ENCODE measurements at places on chromosomes 1 and 21.

DNA sequence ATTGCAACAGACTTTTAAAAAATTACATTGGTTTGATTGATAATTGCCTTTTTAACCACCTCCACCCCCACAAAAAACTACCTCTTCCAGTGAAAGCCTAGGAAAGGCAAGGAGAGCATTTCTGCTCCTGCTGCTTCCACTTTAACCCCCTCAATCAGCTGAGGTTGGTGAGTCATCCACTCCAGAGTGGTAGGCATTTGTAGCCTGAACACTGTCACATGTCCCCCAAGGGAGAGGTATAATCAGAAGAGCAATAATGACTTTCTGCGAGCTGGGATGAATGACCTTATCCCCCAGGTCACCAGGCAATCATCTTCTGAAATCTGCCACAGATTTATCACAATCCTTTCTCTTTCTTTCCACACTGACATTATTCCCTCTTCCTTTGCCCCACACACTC is 126.6 kb upstream of the CAMK1G start:
- DNase-seq, result no peak

- DNase-seq, result no peak
Observed at GRCh38 chr1:94582565-94582964, 41.0 kb upstream of the F3 start.

DNA sequence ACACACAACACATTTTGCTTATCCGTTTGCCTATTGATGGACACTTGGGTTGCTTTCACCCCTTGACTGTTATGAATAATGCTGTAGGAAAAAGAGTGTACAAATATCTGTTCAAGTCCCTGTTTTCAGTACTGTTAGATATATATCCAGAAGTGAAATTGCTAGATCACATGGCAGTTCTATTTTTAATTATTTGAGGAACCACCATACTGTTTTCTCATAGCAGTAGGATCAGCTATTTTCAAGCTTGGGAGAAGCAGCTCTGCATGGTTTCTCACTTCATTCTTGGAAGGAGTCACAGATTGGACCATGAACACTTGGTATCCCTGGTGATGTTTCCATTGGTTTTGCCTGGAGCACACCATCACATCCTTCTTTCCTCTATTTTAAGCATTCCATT is 114.4 kb upstream of the ZP4 start:
- DNase-seq, result no peak

- peak; percentile 32 for DNase-seq
Observed at GRCh38 chr1:228735871-228736586, 750 bp downstream of the RHOU start.

- no peak for DNase-seq
Observed at GRCh38 chr1:234583755-234584419, 26.1 kb downstream of the IRF2BP2 start.

DNA sequence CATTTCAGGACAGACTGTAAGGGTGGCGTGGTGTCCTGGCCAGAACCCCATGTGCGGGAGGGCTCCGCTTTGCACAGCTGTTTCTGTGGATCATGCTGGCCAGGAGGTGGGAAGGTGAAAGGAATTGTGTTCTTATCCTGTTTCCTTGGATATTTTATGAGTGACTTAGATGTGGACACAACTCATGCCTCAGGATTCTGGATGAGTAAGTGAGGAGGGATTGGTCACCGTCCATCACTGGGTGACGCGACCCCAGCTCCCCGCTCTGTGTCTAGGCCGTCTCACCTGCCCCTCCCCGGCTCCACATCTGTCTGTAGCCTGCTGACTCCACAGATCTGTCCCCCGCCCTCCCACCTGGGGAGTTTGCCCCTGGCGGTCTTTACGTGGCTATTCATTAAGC is 48.8 kb downstream of the PIK3CD start:
- peak; percentile 93 for DNase-seq

- no peak for DNase-seq
Observed at GRCh38 chr1:152679459-152679858, 4.4 kb downstream of the LCE2C start.

GRCh38 chr1:168467452-168467851 is 76.3 kb downstream of the XCL2 start:
- DNase-seq, result no peak

DNA sequence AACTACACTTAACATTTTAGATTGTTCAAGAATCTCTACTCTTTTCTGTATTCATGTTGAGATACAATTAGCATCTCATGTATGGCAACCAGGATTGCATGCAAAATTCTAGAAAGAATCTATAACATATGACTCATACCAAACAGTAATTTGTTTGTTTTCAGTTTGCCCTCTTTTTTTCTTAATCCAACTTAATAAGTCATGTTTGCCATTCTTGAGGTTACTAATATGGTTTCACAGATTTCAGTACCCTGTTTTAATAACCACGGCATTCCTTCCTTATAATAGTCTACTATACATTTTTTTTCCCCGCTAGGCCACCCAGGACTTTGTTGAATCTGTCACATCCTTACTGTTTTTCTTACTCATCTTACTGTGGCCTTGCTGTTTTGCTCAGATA is 140.8 kb downstream of the FMN2 start:
- DNase-seq, result peak; percentile 50

- DNase-seq, result no peak
Observed at GRCh38 chr1:9889411-9889810, 20.7 kb downstream of the CTNNBIP1 start.

- no peak for DNase-seq
Observed at GRCh38 chr21:35282944-35283343, 233.8 kb upstream of the RUNX1 start.

DNA sequence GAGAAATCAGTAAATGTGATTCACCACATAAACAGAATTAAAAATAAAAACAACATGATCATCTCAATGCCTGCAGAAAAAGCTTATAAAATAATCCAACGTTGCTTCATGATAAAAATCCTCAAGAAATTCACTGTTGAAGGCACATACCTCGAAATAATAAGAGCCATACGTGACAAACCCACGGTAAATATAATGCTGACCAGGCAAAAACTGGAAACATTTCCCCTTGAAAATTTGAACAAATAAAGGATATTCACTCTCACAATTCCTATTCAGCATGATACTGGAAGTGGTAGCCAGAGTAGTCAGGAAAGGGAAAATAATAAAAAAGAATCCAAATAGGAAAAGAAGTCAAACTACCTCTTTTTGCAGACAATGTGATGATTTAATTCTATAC is 148.8 kb downstream of the BRINP3 start:
- DNase-seq, result no peak

- DNase-seq, result no peak
Observed at GRCh38 chr1:198340139-198340538, 183.3 kb downstream of the NEK7 start.

DNA sequence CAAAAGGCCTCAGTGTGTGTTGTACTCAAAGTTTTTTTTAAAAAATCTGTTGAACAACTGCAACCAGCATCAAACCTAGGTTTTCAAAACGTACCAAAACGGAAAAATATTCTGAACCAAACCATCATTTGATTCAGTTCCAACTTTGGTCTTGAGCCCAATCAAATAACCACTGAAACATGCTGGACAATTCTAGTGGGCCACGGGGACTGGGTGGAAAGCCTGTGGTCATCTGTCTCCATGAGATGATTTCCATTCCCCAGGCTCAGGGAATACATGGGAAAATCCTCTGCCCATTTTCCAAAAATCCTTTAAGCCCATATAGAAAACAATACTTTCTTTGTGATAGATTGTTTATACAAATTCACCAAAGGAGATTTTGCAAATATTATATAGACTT is 22.5 kb downstream of the ITPKB start:
- no peak for DNase-seq

- DNase-seq, result no peak
Observed at GRCh38 chr1:165420655-165421054, 24.3 kb downstream of the RXRG start.

GRCh38 chr1:44568128-44568900 is 106.0 kb downstream of the TMEM53 start:
- no peak for DNase-seq

DNA sequence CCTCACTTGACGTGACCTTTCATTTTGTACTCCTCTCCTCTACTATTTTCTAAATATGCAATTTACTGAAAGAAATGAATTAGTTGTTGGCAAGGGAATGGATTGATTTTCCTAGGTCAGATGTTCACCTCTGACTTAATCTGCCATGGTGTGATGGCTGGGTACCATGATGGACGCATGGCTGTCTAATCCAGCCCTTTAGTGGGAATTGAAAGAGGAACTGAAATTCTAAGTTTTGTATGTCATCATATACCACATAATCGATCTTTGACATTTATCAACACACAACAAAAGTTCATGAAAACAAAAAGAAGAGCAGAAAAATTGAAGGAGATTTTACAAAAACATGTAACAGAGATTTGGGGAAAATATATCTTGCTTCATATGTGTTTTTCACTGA is 331.3 kb upstream of the SNX7 start:
- DNase-seq, result no peak

GRCh38 chr1:166221316-166221715 is 54.5 kb upstream of the FAM78B start:
- no peak for DNase-seq

DNA sequence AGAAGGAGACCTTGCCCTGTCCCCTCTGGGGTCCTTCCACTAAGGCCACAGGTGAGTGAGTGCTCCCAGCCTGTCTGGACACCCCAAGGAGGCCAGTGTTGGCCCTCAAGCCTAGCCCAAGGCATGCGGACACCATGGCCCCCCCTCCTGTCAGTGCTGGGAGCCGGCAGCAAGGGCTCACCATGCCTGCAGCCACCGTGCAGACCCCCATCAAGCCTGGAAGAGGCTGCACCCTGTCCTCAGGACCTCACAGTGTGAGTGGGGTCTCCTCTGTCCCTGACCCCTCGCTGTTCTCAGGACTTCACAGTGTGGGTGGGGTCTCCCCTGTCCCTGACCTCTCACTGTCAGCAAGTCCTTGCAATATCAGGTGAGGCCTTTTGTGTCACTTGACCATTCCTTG is 33.2 kb upstream of the PRSS38 start:
- DNase-seq, result no peak

DNA sequence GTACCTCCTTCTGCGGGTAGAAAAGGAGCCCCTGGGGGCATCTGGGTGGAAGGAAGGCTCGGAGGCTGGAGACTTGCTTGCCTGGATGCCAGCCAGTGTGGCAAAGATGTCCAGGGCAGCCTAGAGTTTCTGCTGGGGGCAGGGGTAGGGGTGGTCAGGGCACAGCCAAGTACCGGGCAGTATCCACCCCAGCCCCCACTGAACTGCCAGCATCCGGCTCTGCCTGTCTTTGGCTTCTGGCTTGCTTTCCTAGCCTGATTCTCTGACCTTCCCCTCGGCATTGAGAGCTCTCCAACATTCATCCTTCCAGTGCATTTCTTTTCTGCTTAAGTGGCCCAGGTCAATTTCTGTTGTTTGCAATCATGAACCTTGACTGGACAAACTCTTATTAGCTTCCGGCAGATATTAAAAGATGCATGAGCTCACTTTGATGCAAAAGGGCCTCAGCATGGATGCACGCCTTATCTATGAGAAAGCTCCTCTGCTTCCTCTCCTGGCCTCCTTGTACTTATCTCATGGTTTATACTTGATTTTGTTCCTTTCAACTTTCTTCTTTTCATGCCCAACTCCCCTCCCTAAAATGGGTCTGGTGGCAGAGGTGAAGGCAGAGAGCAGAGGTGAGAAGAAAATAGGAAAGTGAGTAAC is 116.9 kb downstream of the HLCS start:
- no peak for DNase-seq

DNA sequence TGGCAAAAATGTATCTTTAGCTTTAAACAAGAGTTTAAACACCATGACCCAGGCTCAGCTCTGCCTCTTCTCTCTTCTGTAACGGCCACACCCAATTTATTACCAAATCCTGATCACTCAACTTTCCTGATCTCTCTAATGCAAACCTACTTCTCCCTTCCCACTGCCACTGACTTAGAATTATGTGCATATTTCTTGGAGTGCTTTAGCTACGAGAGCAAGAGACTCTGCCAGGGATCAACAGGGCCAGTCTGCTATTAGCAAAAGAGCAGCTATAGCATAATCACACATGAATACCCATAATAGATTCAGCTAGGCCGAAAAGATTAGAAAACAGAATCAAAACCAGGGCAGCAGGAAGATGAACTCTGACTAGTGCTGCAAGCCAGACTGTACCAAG is 215.5 kb downstream of the MRPL39 start:
- no peak for DNase-seq

GRCh38 chr1:42037586-42037985 is 115.6 kb upstream of the GUCA2B start:
- no peak for DNase-seq

GRCh38 chr1:154499446-154499845 is 2.6 kb upstream of the TDRD10 start:
- DNase-seq, result no peak

DNA sequence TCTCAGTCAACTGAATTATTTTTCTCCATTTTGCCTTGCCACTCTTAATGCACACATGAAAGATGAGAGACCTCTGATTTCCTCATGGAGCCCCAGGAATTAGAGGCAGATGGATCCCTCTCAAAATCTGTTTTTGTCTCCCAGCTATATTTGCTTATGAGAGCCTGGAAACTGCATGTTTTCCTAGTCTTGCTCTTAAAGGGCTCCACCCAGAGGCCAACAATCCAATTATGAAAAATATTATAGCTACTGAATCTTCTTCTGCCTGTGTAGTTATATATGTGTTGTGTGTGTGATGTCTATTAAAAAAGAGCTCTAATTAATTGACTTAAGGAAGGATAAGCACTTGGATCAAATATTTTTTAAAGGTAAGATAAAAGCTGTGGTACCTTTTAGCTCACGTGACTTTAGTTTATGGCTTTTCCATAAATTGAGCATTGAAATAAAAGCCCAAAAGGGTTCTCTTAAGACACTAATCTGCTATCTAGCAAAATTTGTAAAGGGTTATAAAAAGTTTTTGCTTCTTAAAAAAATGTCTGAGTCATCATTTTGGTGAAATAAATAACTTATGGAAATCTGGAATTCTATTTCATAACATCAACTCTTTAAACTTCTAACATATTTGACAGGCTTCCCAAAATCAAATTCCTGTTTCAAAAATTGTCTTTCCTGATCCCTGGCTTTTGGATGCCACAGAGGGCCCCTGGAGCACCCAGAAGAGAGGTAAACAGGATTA is 31.2 kb upstream of the TSPEAR start:
- DNase-seq, result peak; percentile 14

DNA sequence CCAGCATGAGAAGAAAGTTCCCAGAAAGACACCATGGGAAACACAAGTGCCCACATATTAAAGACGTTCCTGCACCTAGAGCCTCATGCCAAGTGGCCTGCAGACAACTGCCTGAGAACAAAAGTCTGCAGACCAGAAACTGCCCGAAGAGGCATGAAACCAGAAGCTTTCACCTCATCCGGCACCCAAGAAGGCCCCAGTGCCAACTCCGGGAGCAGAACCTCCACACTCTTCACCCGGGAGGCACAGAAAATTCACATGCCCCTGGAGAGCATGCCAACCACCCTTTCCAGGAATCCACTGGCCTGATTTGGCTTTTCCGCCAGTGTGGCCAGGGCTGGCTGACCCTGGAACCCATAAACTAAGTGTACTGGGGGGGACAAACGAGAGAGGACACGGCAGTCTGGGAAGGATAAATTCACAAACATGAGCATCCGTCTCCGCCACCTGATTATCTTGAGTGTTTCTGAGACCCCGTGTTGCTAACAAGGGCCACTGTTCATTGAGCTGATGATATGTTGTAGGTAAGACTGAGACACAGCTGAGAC is 6.8 kb downstream of the TFF2 start:
- no peak for DNase-seq

- peak; percentile 39 for DNase-seq
Observed at GRCh38 chr1:174789399-174789798, 210.3 kb upstream of the CACYBP start.

- no peak for DNase-seq
Observed at GRCh38 chr1:54463259-54464030, 57.3 kb upstream of the SSBP3 start.

Data from fibroblast of lung (primary cell).